Renal pelvis (tissue), 12 donors: ENCODE measurements at places on chromosomes 11 and 22.

- DNase-seq, result no peak
These were observed 108.2 kb upstream of the CRYBB3 start for GRCh38 chr22:25091458-25091857.

GRCh38 chr11:132082566-132082965 is 712.2 kb downstream of the NTM start:
- DNase-seq, result no peak

- DNase-seq, result no peak
These were observed 33.9 kb downstream of the ARRB1 start for GRCh38 chr11:75317446-75318122.

- DNase-seq, result no peak
These were observed 9.6 kb upstream of the CTSD start for GRCh38 chr11:1773131-1773993.

- no peak for DNase-seq
These were observed 2.0 kb upstream of the MRGPRF start for GRCh38 chr11:69014898-69015549.

- DNase-seq, result no peak
These were observed 11.0 kb downstream of the RBFOX2 start for GRCh38 chr22:36017651-36018091.

DNA sequence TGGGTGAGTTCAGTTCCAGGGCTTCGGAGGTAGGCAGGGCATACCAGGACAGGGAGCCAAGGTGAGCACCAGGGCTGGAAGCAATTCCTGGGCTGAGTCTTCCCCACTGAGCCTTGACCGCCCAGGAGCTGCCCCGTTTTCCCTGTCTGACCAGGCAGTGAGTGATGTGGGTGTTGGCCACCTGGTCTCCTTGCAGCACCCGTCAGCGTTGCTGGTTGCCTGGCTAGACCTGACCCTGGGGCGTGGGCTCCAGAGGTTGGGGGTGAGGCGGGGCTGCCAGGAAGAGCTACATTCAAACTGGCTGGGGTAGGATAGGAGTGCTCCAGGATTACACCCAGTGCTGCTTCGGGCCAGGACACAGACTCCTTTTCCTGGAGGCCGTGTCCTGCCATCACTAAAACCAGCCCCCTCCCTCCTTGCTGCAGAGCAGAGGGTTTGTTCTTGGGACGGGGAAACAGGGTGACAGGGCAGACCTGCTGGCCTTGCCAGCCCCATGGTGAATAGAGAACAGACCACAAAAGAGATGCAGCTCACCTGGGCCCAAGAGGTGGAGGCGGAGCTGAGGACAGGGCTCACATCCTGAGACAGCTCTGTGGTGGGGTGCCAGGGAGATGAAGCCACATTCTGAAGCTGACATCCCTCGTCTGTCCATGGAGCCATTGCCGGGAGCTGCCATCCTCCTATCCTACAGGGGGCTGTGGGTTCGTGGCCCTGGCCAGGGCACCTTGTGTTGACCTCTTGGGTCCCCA is 14.2 kb downstream of the INCENP start:
- DNase-seq, result no peak
